ENCODE measurements at places on chromosomes 5 and 9.

DNA sequence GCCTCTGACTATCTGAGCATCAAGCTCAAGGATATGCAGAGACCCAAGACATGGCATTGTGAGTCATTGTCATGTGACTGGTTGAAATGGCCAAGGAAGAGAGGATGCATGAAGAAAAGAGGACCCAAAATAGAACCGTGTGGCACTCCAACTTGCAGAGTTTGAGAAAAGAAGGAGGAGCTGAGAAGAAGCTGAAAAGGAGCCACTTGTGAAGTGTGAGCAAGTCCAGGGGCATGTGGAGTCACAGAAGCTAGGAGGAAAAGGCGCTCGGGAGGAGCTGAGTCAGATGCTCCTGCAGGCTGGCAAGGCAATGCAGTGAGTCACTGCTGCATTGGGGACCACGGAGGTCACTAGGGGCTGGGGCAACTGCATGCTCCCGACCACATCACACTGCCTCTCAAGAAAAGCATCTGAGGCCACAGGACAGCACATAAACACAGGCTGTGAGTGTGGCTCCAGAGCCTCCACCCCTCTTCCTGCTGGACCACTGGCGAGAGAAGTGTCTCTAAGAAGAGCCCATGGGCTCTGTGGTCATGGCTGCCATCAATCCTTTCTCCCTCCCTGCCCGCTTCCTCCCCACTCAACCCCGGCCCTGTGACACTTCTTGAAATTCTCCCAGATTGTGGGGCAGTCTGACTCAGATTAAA, 197.6 kb downstream of the DRD1 start:
- DNase-seq = no peak

DNA sequence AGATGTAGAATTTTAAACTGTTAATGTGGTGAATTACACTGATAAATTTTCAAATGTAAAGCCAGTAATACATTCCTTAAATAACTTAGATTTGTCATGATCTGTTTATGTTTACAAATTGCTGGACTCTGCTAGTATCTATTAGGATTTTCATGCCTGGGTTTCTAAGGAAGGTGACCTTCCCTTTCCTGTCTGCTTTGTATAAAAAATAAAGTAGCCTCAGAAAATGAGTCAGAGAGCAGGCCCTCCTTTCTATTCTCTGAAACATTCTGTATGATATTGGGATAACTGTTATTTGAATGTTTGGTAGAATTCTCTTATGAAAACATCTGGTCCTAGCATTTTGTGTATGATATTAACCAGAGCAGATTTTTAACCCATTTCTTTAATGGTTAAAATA, 255.3 kb downstream of the SYK start:
- no peak for DNase-seq

- no peak for DNase-seq
These were observed 253.7 kb downstream of the MAT2B start for GRCh38 chr5:163759000-163759704.

DNA sequence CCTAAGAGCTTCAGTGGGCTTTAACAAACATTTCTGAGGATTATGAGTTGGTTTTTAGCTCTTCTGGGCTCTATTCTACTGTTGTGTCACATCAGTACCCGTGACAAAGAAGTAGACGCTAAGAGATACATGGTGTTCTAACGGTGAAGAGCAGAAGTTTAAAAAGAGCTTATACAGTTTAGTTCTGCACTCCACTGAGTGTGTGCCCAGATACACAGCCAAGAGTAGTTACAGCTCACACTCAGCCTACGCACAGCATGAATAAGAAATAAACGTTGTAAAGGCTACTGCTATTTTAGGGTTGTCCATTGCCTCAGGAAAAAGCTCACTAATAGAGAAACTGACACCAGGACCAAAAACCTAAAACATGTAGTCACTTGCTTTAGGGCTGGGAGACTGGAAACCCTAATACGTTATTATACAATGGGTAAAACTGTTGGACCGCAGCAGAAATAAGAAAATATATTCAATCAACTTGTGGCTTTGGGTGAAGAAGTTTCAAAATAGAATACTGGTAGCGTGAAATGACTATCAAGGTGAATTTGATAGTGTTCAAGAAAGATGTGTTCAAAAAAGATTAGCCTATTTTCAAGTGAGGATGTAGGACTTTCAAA, 34.7 kb downstream of the PSIP1 start:
- DNase-seq = no peak

DNA sequence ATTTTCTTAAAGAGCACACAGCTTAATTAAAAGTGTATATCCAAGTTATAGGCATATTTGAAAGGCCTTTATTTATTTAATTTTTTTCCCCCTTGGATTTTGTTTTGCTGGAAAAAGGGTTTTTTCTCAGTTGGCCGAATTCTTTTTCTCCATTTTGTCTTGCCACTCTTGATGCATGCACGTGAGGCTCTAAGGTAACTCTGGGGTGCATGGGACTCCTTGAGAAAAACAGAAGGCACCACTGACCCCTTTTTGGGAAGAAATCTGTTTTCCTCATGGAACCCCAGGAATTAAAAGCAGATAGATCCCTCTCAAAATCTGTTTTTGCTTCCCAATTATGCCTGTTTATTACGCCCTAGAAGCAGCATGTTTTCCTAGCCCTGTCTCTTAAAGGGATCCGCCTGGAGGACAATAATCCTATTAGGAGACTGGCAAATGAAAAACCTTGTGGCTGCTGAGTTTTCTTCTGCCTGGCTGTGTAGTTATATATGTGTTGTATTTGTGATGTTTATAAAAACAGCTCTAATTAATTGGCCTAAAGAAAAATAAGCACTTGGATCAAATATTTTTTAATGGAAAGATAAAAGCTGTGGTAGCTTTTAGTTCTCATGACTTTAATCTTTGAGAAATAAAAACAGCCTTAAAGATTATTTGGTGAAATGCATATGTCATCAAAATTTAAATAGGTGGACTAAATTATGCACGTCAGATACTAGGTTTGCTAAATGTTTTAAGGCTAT, 435.1 kb upstream of the CDH9 start:
- no peak for DNase-seq

DNA sequence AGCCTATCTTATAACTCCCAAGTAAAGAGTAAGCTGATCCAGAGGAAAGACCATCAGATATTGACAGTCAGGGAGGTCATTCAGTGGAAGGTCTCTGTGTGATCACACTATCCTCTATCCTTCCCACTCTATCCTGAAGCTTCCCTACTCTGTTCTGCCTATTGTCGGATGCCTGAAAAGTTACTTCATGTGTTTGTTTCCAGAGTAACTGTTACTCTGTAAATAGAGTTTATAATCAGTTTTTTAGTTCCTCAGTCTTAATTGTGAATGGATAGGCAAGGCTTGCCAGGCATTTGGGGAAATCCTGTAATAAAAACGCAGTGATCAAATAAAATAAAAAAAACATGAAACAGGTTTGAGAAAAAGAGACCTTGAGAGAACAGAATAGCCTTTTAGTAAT, 79.8 kb downstream of the XRCC4 start:
- DNase-seq = no peak

GRCh38 chr5:111254613-111255012, 30.4 kb downstream of the CAMK4 start:
- no peak for DNase-seq

DNA sequence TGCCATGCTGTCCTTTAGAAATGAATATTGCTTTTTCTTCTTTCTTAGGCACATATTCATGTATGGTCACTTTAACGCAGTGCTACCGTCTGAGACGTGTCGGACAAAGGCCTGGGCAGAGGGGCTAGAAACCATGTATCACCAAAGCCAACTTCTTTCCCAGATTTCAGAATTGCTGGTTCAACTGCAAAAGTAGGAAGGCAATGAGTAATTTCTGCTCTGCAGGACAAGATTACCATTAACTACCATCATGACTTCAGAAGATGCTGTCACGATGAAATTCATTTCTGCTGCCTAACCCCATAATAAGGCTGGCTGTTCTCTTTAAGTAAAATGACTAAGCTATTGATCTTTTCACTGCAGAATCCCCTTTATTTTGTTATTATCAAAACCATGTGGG, 306.7 kb downstream of the PDE4D start:
- no peak for DNase-seq

- DNase-seq = no peak
These were observed 124.6 kb downstream of the UNC13B start for GRCh38 chr9:35286381-35286780.

DNA sequence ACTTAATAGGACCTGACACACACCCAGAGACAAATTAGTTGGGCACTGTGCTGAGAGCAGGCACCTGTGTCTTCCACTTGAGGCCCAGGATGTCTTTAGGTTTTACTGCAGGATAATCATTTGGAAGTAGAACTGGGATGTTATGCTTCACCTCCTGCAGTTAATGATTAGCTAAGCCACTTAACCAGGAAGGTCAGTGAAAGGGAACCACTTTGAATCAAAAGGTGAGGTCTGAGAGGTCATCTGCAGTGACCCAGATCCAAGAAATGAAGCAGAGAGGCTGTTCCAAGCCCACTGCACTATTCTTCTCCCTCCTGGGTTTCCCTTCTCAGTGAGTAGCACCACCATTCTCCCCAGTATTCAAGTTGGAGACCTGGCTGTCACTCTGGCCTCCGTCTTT, 110.5 kb downstream of the SNX18 start:
- no peak for DNase-seq

All from NCI-H774 (cell line).